ENCODE measurements at places on chromosomes 4 and X.
A peak's percentile ranks its signal among the peaks of the same experiment; 100 is the strongest.

- peak; percentile 66 for DNase-seq
Measured at GRCh38 chr4:150176547-150176946, 98.3 kb downstream of the DCLK2 start.

GRCh38 chr4:8696369-8697127 lies 104.0 kb downstream of the CPZ start:
- no peak for DNase-seq

- DNase-seq, result no peak
Measured at GRCh38 chr4:103719105-103719829, 518 bp downstream of the TACR3 start.

GRCh38 chr4:38684951-38685844 lies 21.2 kb downstream of the KLF3 start:
- no peak for DNase-seq

GRCh38 chrX:130330146-130330545 lies 9.6 kb upstream of the SLC25A14 start:
- DNase-seq, result no peak

DNA sequence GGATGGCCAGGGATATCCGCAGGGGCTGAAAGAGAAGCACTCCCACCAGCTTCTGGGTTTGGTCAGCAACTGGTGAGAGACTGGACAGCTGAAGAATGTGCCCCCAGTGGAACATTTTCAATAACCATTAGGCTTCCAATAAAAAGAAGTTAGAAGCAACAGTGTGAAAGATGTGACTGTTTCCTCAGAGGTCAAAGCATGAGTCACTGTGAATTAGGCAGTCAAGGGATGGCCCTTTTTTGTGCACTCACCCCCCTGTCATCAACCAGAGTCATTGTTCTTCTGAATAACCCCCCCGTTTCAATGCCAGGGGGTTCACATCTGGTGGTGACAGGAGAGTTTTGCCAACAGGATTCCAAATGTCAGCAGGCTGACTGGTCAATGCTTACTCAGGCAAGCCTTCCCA lies 74.6 kb upstream of the SH3RF1 start:
- DNase-seq, result no peak

GRCh38 chrX:53036149-53036548 lies 12.4 kb upstream of the GPR173 start:
- DNase-seq, result no peak

DNA sequence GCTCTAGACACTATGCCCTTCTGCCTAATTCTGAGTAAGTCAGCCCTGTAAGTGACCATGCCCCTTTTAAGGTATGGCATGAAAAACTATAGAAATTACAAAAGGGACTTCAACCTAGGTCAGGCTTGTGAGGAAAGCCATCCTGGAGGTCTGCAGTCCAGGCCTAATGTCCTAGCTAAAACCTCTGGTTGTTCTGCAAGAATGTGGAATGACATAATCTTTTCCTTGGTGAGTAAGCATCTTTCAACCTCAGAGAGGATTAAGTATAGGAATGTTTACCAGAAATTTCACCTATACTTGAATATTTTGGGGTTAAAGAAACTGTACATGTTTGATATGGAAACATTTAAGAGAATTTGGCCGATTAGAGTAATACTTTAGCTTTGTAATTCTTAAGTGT lies 23.8 kb upstream of the HPSE start:
- DNase-seq, result peak; percentile 55

DNA sequence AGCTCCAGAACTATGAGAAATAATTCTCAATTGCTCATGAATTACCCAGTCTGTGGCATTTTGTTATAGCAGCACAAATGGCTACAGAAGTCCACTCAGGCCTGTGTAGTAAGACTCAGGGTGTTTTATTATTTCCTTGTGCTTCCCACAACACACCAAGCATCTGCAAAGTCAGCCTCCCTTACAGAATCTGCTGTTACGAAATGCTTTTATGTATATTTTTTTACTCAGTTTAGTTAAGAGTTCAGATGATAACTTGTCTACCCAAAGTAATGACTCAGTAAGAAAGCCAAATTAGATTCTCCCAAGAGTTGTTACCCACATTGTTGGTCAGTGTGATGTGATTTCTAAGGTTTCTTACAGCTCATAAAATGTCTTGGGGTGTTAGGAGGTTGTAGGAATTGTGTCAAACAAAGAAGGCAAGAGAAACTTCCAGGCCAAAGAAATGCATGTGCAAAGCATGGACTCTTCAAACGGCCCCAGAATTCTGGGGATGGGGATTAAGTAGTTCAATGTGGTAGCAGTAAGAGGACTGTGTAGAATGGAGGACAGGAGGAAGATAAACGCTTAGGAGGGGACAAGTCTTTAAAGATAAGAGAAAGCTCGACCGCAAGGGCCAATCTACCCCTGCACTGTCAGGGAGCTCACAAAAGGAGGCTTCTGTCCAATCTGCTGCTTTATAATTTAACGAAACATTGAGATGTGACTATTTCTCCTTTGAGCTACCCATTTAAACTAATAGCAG lies 35.4 kb upstream of the TMEM184C start:
- DNase-seq, result peak; percentile 84

- DNase-seq, result no peak
Measured at GRCh38 chrX:103376979-103377324, 614 bp downstream of the BEX3 start.

GRCh38 chrX:42933187-42933586 lies 155.2 kb upstream of the PPP1R2C start:
- no peak for DNase-seq

DNA sequence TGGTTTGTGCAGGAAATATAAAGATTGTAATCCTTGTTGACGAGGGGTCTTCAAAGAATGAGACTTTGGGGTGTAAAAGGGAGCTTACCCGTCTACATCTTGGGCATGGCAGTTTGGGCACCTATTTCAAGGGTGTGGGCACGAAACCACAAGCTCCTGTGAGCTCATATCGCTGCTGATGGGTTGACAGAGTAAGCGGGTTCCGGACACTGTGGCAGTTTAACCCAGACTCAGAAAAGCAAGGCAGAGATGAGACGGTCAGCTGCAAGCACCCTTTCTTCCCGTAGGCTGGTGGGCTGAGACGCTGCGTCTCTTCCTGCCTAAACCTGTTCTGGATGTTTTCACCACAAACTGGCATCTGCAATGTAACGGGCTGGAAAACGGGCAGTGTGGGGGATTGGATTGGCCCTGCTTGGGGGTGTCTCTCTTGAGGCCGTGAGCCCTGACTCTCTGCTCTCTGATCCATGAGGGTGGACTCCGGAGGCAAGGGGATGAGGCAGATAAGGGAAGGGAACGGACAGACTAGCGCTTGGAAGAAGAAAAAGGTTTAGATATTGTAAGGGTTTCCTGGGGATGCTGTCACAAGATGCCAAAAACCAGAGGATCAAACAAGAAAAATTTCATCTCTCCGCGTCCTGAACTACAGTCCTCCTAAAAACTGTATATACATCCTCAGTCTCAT lies 237.5 kb downstream of the SHOX start:
- DNase-seq, result no peak

- DNase-seq, result no peak
Measured at GRCh38 chr4:74376888-74377483, 12.0 kb downstream of the EREG start.

DNA sequence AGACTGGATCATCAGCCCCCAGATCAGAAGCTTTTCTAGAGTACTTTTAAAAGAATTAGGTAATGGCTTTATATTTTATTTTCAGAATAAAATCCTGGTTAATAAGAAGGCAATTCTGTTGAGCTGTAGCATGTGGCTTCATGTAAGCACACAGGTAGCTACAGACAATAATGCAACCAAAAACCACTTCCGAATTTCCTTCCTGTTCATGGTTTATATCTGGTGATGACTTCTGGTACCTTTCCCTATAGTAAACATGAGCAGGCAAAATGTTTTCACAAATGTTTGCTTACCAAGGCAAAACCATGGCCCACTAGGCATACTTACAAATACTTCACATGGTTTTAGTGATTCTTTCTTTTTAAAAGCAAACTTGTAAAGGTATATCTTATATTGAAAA lies 144.6 kb downstream of the CDS1 start:
- DNase-seq, result no peak

GRCh38 chr4:179563741-179564140 lies 2121.5 kb upstream of the AGA start:
- no peak for DNase-seq

GRCh38 chr4:139584013-139584412 lies 28.0 kb upstream of the SETD7 start:
- no peak for DNase-seq

- no peak for DNase-seq
Measured at GRCh38 chr4:183276106-183276505, 44.0 kb downstream of the CLDN22 start.

DNA sequence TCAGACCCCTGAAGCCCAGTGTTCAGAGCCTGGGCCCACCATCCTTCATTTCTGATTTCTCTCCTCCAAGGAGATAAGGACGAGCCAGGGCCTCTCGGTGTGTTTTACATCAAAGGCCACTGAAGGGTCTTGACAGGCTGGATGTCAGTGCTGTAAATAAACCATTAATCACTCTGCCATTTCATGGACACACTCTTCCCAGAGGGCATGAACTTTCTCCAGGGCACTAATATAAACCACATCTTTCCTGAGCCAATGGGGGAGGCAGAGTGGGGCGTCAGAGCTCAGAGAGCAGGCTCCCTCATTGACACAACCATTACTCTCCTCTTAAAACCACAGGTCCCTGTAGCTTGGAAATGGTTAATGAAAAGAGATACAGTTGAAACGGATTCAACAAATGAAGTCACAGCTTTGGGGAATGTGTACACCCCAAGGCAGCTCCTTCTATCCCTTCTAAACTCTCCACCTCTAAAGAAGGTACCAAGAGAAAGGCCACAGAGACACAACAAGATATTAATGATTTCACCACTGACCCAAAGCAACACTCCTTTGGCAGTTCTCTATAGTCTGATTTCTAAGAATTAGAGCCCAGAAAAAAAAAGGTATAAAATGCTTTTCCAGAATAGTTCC lies 200.6 kb downstream of the CHIC2 start:
- DNase-seq, result no peak

GRCh38 chr4:133149364-133149695 lies 236 bp downstream of the PCDH10 start:
- no peak for DNase-seq

- DNase-seq, result no peak
Measured at GRCh38 chr4:142155347-142155746, 519.0 kb downstream of the IL15 start.

DNA sequence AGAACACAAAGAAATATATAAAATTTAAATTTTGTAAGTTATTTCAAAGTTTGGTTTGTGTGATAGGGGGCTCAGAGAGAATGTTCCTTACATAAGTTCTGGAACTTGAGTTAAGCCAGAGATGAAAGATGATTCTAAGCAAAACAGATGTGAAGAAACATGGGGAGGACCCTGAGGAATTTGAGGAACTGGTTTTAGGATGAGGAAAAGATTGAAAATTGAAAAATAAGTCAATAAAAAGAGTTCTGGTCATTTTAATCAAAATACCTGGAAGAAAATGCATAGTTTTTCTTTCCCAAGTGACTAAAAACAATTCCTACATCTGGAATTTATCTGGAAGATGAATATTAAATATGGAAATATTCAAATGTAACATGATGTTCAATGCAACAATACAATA lies 37.4 kb downstream of the HELQ start:
- DNase-seq, result no peak

DNA sequence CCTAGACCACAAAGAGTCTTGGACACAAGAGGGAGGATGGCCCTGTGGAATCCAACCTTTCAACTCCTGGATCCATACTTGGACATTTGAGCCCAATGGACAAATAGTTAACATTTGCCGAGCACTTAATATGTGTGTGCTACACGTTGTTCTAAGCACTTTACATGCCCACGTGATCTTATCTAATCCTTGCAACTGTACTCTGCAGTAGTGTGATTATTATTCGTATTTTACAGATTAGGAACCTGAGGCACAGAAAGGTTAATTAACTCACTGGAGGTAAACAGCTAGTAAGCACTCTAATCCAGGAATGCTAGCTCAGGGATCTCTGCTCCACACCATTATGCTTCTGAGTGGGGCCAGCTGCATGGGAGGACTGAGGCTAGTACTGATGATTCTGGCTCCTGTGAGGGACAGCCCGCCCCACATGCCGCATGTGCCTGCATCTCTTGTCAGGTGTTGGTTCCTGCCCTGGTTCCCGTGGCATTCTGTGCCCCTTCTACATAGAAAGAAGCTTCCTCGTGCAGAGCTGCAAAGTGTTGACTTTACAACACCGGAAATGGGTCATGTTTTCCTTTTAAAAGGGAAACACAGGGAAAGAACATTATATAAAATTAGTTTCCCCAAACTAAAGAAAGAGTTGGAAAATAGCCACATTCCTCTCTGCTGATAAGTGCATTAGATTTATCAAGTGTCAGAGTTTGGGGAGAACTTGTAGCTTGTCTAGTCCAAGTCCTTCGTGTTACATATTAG lies 34.8 kb downstream of the PLAC1 start:
- DNase-seq, result no peak

DNA sequence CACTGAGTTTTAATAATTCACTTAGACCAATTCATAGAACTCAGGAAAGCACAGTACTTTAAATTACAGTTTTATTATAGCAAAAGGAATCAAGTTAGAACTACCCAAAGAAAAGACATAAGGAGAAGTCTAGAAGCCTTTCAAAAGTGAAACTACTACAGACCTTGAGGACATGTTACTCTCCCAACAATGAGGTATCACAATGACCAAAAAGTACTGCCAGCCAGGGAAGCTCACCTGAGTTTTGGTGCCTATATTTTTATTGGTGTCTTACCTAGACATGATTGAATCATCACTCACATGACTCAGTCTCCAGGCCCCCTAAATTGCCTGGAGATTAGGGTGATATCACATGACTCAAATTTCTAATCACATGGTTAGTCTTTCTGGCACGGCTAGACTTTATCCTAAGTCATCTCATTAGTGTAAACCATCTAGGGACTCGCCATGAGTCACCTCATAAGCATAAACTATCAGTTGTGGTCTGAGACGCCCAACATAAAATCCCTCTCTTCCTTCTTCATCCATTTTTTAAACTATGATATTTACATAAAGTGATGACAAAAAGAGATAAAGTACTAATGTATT lies 372.3 kb downstream of the TMA16 start:
- DNase-seq, result no peak

DNA sequence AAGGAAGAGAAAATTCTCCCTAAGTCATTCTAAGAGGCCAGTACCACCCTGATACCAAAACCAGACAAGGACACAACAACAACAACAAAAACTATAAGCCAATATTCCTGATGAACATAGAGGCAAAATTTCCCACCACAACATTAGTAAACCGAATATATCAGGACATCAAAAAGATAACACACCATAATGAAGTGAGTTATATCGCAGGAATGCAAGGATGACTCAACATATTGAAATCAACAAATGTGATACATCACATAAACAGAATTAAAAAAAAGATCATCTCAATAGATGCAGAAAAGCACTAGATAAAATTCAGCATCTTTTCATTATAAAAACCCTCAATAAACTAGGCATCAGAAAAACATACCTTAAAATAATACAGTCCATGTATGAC lies 1844.4 kb upstream of the PCDH10 start:
- no peak for DNase-seq

GRCh38 chr4:186161138-186161537 lies 30.2 kb upstream of the CYP4V2 start:
- no peak for DNase-seq

DNA sequence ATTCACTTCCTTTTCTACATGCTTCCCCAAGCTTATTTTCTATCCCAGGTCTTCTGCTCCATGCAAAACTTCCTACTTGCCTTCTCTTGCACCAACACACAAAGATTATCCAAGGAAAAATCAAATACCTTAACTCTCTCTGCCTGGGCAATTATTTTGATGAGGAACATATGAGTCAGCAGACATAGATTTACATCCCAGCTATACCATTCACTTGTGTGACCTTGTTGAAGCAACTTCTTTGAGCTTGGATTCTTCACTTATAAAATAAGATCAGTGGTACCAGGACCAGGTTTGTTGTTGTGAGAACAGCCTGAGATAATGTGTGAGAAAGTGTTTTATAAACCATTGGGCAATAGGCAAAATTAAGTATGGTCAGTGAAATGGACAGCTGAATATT lies 39.1 kb upstream of the TMEM192 start:
- DNase-seq, result no peak
